ENCODE measurements at places on chromosomes 11 and 22.

DNA sequence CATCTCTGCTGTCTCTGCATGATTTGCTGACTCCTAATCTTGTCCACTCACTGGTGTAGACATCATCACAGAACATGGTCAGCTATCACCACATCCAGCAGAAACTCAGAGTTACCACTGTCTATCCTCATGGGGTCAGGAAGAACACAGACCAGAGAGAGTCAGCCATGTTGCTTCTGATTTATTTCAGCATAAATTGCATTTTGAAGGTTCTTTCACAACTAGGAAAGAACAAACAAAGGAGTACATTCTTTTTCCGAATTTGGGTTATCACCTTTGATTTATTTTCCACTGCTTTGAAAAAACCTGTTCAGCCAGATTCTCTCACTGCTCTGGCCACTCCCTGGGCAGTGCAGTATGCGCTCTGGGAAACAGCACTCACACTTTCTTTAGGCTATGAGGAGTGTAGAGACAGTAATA, 172.0 kb upstream of the MTMR2 start:
- DNase-seq = no peak

- no peak for DNase-seq
Observed at GRCh38 chr11:78850078-78850477, 275.4 kb upstream of the NARS2 start.

DNA sequence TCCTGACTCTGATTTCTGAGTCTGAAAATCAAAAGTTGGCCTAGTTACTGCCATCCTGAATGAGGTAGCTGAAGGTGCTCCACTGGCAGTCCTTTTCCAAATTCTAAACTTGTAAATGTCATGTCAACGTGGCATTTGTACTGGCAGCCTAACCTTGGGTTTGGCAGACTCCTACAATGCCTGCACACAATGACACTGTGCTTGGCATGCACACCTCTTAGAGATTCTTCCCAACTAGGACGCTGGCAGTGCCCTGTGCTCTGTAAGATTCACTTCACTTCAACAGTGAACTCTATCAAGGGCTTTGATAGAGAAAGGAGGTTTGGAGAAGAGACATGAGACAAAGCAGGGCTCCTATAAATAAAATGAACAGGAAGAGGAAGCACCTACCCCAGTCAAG, 21.9 kb upstream of the PPP2R1B start:
- no peak for DNase-seq

DNA sequence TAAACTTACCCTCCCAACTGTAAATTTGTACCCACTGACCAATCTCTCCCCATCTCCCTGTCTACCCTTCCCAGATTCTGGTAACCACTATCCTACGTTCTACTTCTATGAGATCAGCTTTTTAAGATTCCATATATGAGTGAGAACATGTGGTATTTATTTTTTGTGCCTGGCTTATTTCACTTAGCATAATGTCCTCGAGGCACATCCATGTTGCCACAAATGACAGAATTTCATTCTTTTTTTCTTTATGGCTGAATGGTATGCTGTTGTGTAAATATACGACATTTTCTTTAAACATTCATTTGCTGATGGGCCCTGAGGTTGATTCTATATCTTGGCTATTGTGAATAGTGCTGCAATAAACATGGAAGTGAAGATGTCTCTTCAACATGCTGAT, 74.7 kb upstream of the RRM1 start:
- DNase-seq = no peak

DNA sequence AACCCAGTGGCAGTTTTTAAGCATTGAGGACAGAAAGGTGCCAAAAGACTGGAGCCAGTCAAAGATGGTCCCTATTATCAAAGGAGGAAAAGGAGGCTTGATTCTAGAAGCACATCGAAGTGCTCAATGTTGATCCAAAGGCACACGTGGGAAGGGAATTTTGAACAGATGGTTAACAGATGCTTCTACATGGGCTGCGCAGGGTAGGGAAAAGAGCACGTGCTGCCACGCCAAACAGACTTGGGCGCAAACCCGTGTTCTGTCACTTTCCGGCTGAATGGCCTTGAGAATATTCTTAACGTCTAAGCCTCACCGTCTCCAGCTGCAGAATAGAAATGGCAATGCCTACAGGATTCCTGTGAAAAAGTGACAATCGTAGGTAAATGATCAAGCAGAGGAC, 217.9 kb upstream of the MTNR1B start:
- no peak for DNase-seq

DNA sequence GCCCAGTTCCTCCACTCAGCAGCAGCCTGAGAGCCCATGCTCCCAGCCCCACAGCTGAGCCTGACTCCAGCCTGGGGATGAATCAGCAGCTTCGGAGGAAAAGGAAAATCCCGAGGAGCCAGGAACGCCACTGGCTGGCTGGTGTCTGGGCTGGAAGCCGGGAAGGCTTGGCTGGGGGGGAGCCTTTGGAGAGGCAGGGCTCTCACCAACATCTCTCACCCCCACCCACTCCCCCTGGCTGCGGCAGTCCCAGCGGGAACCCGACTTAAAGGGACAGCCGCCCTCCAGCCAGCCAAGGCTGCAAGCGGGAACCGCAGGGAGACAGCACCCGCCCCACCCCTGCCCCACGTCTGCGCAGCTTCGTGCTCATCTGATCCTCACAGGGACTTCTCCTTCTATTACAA, 28.4 kb downstream of the KIAA0930 start:
- no peak for DNase-seq

- peak; percentile 77 for DNase-seq
Observed at GRCh38 chr11:107799218-107799859, 59.2 kb downstream of the SLC35F2 start.

- no peak for DNase-seq
Observed at GRCh38 chr11:13140873-13141655, 131.9 kb downstream of the RASSF10 start.

DNA sequence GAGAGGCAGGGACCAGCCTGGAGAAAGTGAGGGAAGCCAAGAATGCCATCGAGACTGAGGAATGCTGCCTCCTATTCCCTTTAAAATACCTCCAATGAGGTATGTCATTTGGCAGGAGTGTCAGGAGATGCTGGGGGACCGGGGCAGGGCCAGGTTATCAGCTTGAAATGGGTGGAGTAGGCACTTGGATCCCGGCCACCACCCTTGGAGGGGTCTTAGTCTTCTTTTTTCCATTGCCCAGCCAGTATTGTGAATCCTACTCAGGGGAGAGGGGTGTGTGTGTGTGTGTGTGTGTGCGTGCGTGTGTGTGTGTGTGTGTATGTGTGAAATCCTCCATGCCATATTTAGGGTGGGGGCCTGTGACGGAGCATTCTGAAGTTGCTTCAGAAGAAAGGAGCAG, 116.2 kb downstream of the ZBTB16 start:
- DNase-seq = no peak

- DNase-seq = no peak
Observed at GRCh38 chr11:120577624-120578363, 66.2 kb downstream of the GRIK4 start.

- no peak for DNase-seq
Observed at GRCh38 chr11:83293457-83293774, 7.2 kb upstream of the CCDC90B start.

DNA sequence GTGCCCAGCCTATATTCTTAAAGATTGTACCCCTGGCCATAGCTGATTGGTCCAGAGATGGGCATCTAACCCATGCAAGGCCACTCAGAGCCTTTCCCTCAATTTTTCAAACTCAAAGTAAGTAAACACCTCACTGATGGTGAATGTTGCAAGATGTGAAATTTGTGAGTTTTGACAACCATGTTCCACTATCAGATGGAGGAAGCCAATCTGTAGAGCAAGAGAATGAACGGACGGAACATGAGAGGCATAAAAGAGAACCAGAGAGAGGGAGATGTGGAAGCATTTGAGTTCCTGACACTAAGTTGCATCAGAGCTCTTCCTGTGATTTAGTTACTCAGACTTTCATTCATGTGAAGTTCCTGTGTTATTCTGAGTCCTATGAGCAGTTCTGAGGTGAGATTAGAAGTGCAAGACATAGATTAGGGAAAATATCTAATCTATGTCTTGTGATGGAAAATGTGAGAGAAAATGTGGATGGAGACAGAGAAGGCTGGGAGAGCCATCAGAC, 73.3 kb downstream of the PRSS23 start:
- DNase-seq = no peak

GRCh38 chr11:121435132-121435531, 17.0 kb upstream of the SORL1 start:
- DNase-seq = no peak

DNA sequence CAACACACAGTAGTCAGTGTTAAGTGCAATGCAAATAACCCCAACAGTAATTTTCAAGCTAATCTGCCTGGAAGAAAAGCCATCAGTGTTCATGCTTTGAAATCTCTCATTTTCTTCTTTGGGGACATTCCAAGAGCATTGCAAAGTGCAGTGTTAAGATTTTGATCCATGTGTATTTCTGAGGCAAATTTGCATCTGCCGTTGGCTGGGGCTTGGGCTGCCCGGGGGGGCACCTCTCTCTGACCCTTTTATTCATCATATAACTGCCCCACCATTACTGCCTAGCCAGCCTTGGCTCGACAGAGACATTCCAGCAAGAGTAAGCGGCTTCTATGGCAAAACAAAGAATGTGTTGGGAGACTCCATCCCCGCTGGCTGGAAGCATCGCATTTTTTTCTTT, 483.5 kb downstream of the BRD1 start:
- DNase-seq = no peak

DNA sequence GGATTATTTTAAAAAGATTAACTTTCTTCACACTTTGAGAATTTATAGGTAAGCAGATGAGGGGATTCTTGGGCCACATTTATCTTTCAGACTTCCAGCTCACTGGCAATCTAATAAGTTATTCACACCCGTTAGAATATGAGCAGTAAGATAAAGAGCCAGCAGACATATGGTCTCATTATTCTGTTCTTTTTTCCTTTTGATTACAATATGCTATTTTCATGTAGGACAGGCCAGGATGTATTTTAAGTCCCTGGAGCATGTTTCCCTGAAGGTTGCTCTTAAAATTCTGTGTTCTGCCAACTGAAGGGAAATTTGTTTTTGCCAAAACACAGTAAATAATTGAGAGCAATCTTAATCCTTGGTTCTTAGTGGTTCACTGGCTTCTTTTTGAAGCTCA, 22.2 kb downstream of the PDHX start:
- no peak for DNase-seq

- peak; percentile 96 for DNase-seq
Observed at GRCh38 chr22:36853407-36854099, 7.3 kb upstream of the NCF4 start.

DNA sequence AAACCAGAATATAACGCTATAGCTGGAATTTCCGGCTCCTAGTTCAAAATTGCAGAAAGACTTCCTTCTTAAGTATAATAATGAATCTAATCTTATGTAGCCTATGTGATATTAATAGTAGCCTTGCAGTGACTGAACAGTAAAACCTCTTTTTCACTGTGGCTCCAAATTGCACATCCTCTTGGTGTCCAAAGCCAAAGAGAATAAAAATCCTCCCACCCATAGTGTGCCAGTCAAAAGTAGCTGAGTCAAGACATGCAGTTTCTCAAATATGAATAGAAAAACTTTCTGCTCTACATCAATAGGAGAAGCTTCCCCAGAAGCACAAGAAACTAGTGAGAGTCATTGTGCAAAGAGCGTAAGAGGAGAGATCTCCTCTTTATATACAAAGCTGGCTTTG, 76.0 kb upstream of the PICALM start:
- DNase-seq = no peak

DNA sequence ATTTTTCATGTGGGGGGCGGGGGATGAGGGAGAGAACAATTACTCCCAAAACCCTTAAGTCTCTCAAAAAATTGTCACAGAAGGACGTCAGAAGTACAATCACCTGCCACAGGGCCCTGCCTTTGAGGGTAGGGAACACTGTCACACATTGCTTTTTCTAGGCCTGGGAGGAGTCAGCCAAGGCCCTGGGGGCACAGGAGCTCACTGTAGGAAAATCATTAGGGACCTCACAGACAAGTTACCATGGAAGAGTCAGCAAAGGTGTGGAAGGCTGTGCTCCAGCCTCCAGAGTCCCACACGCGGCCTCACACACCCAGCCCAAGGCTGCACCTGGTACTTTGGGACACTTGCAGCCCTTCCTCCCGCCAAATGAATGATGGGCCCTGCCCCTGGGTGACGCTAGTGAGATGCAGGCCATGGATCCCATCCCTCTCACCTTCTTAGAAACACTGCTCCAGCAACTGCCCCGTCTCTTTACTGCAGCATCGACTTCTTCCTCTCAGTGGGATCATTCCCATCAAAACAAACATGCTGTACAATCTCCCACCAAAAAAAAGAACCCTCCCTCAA, 3.3 kb downstream of the PLEKHA7 start:
- no peak for DNase-seq

DNA sequence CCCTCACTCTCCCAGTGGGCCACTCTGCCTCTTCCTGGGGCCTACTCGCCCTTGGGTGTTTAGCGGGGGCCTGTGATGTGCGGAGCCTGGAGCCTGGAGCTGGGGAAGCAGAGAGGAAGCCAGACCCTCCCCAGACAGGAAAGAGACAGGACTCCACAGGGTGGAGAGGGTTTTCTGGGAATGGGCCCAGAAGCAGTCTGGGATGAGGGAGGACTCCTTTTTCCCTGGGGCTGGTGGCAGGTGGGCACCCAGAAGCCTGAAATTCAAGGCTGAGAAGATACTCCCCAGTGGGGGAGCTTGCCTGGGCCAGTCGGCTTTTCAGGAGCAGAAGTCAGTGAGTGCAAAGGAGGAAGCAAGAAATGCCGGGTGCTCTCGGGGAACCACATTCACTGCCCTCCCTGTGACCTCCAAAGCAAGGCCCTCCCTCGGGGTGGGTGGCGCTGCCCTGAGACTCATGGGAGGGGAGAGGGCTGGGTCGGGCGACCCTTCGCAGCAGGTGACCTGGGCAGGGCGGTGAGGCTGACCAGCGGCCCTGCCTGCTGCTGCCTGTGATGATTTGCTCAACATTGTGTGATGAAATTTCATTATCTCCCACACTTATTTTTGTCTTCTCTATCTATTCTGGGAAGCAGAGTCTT, 1377.4 kb downstream of the BRD1 start:
- no peak for DNase-seq

DNA sequence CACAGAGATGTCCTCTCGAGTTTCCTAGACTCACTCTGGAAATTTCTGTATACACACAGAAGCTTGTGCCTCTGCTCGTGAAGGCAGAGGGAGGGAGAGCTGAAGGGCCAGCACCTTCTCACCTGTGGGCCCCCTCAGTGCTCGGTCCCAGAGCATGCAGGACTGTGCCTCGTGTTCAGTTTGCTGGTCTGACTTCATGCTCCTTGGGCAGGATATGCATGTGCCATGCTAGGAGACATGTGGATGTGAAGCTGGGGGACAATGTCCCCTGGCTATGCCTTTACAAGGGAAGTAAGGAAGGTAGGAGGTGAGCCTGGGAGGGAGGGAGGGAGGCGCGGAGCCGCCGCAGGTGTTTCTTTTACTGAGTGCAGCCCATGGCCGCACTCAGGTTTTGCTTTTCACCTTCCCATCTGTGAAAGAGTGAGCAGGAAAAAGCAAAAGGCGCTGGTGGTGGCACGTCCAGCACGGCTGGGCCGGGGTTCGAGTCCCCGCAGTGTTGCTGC, 22.6 kb downstream of the NEAT1 start:
- DNase-seq = peak; percentile 52

DNA sequence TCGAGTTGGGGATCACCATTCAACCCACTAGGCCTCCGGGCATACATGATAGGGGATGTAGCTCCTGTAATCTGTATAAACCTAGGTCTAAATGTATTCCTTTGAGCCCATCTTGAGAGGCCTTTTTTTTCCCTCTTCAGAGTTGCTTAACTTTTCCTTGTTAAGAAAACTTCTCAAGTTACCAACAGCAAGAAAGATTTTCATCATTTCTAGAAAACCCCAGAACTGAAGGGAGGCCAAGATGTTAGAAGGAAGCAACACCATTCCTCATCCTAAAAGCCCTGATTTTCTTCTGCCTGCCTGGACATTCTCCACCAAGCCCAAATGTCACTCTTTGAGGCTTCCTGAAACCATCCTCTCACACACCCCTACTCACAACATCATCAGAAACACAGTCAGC, 79.4 kb downstream of the TMPRSS5 start:
- DNase-seq = no peak
